ENCODE measurements at places on chromosomes 6 and 20.

DNA sequence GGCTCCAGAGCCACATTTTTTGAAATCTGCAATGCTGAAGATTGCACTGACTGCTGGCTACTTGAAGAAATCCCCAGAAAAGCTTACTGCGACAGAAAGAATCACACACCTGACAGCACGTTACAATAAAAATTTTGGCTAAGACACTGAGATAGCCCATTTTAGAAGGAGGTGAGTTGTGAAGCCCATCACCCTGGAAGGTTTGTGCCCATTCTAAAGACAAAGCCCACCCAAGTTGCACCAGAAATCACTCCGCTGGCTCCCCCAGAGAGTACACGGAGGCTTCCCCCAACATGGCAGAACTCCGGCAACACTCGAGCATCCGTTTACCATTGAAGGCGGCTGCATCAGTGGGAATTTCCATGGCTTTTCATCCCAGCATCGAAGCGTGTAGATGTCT is 29.4 kb downstream of the LPA start:
- no peak for DNase-seq

GRCh38 chr6:63066055-63066704 is 145.1 kb upstream of the FKBP1C start:
- DNase-seq: no peak

DNA sequence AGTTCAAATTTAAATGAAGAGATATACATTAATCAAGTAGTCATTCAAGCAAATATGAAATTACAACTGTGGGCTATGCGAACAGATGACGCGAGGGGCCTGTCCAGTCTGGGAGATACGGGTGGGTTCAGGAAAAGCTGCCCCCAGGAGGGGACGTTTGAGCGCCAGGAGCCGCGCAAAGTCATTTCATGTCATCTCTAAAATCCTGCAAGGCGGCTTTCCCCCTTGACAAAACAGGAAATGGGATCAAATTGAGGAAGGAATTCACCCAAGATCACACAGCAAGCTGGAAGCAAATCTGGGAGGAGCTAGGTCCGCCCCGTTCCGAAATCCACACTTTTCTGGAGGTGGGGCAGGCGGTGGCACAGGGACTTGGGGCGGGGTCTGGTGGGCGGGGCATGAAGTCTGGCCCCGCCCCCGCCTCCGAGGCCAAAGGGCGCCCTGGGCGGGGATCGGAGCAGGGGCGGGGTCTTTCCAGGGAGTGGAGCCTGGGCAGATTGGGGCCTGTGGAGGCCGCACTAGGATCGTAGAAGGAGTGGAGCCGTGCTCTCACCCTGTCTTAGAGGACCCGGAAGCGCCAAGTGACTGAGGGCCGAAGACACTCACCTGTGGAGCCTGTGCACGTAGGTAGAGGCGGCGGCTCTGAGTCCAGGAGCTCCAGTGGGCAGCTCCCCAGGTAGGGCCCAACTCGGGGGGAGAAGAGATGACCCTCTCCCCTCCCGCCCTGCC is at the start of gene LPIN3:
Gene LPIN3 (plus strand): TSS at position 495 of the 729 bp plus-strand sequence. CDS start 4,983 bp downstream, outside the sequence.
- peak; percentile 76 for DNase-seq

DNA sequence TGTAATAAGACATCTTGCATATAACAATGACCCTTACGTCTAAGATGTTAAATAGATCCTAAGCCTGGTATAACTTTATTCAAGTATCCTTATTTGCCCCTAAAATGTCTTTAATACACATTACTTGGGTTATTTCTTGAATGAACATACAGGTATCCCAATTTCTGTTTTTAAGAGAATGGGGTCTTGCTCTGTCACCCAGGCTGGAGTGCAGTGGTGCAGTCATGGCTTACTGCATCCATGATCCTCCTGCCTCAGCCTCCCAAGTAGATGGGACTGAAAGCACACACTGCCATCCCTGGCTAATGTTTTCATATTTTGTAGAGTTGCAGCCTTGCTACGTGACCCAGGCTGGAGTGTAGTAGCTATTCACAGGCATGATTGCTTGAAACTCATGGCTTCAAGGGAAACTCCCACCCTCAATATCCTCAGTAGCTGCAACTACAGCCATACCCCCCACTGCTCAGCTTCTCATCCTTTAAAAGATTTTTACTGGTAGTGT is 10.4 kb upstream of the ZNFX1 start:
- DNase-seq: no peak

DNA sequence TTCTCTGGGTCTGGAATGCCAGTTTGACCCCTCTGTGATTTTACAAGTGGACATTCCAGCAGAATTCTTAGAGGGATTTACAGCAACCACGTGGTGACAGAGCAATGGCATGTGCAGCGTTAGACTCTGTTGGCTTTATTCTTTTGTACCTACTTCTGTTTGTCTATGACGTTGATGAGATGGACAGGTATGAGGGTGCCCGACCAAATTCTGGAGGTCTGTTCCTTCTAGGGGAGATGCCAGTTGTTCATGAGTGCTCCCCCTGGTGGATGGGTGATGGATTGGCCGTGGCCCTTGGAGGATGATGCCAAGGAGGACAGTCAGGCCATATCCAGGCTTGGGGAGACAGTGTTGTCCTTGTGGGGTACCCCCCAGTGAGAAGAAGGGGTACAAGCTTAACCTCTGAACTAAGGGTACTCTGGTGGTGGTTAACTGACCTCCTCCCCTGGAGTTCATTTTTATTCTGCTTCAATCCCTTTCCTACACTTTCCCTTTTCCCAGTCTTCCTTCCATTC is 198.6 kb downstream of the DTNBP1 start:
- no peak for DNase-seq
